ENCODE measurements at places on chromosomes 11 and 22. TPM values are rescaled to one million over a fixed set of nuclear protein-coding genes. Genes with fewer than 3 reads are reported as not detected.

HORMAD2 gene
- not detected for total RNA-seq

GNAZ gene
- 9.2 TPM for total RNA-seq

OR2AG1 gene
- total RNA-seq: not detected

CD248 gene
- 0.17 TPM for total RNA-seq

THRSP gene
- not detected for total RNA-seq

ALDH3B1 gene
- 2.6 TPM for total RNA-seq

MPZL3 gene
- total RNA-seq: 7.9 TPM

RFPL2 gene
- not detected for total RNA-seq

PANX2 gene
- 1.1 TPM for total RNA-seq

PTPN5 gene
- total RNA-seq: 0.07 TPM

PSMD13 gene
- total RNA-seq: 150 TPM

DNA sequence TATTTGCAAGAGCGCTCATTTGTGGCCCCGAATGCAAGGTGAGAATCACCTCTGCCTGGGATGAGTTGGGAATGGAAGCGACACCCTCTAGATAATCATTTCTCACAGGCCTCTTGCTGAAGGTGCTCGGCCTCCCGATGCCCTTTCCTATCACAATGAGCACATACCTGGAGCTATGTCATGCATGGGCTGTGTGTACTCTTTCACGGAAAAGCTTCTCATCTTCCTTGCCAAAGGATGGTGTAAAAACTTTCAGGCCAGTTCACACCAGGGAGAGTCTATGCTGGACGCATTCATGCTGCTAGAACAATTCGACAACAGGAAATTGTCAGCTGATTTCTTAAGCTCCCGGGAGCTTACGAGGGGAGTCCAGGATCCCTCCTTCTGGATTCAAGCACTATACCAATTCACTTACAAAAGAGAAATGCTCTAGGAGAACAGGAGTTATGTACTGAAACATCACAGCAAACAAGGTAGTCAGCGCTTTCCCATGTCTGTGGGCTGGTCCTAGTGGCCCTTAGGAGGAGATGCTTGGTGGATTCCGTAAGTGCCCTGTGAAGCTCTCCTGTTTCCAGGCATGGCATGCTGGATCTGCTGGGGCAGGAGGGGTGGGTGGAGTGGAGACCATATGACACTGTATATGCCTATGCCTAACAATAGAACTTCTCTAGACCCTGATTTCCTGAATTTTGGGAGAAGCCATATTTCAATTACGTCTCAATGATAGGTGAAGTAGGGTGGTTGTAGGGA, 53.1 kb upstream of the B3GAT1 start:
- no peak for DNase-seq

GRCh38 chr11:123230346-123230745, 35.3 kb upstream of the CLMP start:
- no peak for DNase-seq

DNA sequence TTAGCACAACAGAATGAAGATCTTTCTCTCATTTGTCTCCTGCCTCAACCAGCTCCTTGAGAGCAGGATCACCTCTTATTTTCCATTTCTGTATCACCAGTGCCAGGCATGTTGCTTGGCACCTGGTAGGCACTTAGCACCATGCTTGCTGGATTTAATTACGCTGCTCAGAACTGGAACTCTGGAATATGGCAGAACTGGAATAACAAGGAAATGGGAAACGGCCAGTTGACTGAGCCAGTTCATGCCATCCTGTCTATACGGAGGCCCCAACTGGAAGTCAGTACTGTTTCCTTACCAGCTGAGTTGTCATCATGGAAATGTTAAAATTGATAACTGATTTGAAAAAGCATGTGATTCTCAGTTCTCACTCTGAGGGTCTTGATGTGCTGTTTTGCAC, 69.5 kb upstream of the YWHAH start:
- no peak for DNase-seq

GRCh38 chr22:32723643-32724042, 77.9 kb upstream of the TIMP3 start:
- DNase-seq: peak; percentile 18

GRCh38 chr11:47881145-47881544, 33.0 kb upstream of the NUP160 start:
- no peak for DNase-seq

DNA sequence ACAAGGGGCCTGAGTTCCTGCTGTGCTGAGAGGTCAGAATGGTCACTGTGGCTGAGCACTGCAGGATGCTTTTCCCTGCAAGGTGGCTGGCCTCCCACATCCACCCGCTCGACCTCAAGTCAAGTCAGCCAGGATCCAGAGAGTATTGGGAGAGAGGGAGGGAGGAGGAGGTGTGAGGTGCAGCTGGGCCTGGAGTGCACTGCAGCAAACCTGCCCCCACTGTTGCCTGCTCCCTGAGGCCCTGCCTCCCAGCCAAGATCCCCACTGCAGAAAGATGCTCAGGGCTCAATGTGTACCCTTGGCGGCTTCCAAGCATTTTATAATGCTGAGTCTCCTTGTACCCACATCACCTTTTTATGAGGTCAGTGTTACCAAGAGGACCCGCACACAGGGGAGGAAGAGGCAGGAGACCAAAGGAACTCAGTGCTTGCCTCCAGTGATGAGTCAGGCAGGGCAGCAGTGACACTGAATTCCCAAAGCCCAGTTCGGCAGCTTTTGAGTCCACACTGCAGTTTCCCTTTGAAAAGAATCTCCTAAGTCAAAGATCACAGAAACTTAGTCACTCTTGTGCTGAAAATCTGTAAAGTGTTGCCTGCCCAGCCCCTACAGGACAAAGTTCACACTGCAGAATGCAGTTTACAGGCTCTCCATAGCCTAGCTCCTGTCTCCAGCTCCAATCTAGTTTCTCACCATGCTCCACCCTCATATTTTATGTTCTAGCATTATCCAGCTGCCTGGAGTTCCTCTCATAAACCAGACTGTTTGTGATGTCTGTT, 3.1 kb downstream of the ENDOD1 start:
- no peak for DNase-seq

DNA sequence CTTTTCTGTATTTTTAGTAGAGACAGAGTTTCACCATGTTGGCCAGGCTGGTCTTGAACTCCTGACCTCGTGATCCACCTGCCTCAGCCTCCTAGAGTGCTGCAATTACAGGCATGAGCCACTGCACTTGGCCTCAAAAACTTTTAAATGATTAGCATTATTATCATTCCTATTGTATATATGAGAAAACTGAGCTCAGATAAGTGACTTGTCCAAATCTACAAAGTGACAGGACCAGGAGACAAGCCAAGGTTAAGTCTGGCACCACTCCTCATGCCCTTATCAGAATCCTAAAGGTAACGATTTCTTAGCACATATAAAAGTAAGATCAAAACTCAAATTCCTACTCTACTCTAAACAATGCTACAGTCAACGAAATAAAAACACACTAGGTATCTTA, 32.2 kb upstream of the CHRNA10 start:
- DNase-seq: no peak

DNA sequence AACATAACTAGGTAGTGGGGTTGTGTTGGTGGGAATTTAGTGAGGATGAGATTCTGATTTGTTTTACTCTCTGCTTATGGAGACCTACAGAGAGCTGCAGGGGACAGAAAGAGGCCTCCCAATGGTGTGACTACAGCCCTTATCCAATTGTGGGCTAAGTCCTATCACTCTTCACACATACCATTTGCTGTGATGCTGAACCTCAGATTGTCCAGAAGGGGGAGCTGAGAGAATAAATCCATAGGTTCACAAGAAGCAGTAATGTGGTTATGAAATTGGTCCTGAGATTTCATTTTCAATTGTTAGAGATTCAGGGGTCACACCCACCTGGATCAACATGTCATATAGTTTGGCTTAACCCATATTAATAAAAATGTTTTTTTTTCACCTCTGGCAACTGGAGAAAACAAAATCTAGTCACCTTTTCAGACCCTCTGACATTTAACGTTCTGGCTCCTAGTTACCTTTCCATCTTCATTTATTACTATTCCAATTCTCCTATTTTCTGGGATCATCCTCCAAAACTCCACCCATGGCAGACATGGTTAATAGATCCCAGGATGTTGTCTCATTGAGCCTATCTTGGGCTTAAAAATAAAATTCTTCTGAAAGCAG, 53.3 kb upstream of the PTPN5 start:
- no peak for DNase-seq

GRCh38 chr22:37097346-37097745, 12.2 kb downstream of the TMPRSS6 start:
- DNase-seq: no peak

GRCh38 chr11:75263944-75264349, 23.4 kb downstream of the TPBGL start:
- no peak for DNase-seq

GRCh38 chr22:20464096-20464614, 26.5 kb upstream of the SCARF2 start:
- no peak for DNase-seq

- DNase-seq: peak; percentile 59
These were observed 54.6 kb downstream of the SPECC1L start for GRCh38 chr22:24325105-24325757.

DNA sequence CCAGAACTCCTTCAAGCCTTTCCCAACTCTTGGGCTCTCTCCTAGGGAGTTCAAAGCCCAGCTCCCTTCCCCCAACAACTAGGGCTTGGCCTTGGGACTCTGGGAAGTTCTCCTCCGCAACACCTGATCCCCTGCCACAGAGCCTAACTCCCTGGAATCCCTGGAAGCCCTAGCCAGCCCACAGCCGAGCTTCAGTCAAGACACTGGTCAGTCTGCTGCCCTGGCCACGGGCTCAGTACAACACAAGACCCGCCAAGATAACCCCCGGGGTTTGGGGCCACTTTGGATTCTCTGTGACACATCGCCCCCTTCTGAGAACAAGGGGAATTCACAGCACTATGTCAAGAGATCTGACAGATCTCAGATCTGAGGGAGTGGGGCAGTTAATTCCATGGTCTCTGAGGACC, 58.3 kb downstream of the SLC22A12 start:
- no peak for DNase-seq

GRCh38 chr11:102929166-102929565, 26.4 kb downstream of the MMP13 start:
- no peak for DNase-seq

- no peak for DNase-seq
These were observed 32.4 kb upstream of the PDGFB start for GRCh38 chr22:39277142-39277607.

- DNase-seq: peak; percentile 87
These were observed at the start of gene TAF6L for GRCh38 chr11:62771144-62772021. Gene TAF6L, plus strand, starts transcription at chr11:62771396. Its CDS starts 4,388 bp downstream, at chr11:62775784.

- DNase-seq: no peak
These were observed 34.9 kb downstream of the TBC1D22A start for GRCh38 chr22:46797355-46797754.

DNA sequence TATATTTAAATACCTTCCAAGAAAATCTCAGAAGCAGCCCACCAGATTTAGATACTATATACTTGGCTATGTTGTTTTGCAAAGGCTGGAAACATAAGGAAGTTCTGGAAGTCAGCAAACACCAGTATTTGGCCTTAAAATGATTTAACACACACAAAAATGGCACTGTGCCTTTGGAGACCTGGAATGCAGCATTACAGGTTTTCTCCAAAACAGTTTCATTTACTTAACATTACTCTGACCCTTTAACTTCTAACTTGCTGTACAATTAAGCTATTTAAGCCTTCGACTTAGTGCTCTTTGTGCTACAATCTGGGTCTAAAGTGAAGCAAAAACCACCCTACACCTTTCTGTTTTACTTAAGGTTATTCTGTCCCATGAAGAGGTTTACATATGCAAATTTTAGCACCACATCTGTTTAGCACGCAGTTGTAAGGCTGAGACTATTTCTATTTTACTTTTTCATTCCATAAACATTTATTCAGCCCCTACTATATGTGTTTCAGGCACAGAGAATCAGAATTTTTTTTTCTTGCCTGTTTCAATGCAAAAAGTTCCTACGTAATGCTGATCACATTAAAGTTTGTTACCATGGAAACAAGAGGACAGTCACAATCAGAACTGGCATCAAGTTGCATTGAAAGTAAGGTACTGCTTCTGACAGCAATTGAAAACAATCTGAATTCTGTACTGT, 70.3 kb downstream of the MAML2 start:
- no peak for DNase-seq

GRCh38 chr11:72244060-72244360, at the start of gene PHOX2A:
Gene PHOX2A, minus strand, starts transcription at chr11:72244176. Its CDS starts 172 bp downstream, at chr11:72244004.
- no peak for DNase-seq

DNA sequence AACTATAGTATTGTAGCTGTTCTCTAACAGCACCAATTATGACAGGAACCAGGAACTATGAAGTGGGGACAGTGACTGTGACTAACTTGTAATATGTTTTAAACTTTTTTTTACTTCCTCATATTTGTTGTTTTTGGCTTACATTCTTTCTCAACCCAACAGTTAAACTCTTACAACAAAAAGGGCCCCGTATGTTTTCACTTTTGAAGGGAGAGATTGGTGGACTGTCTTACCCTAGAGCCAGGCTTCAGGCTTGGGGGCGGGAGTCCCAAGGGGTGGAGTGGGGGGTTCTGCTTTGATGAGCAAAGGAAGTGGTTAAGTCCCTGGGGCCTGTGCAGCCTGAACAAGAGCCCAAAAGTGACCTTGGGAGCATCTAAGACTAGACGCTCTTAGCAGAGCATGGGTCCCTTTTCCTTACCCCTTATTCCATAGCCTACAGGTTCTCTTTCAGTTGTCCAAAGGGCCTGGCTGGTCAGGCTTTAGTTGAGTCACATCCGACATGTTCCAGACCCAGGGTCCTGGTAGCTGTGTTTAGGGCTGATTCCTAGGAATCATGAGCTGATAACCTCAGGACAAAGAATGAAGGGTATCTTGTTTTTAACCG, 38.8 kb downstream of the STIM1 start:
- DNase-seq: no peak

- no peak for DNase-seq
These were observed 3.8 kb downstream of the ARVCF start for GRCh38 chr22:20012741-20013331.

- DNase-seq: no peak
These were observed 29.4 kb downstream of the DAGLA start for GRCh38 chr11:61709572-61709971.

DNA sequence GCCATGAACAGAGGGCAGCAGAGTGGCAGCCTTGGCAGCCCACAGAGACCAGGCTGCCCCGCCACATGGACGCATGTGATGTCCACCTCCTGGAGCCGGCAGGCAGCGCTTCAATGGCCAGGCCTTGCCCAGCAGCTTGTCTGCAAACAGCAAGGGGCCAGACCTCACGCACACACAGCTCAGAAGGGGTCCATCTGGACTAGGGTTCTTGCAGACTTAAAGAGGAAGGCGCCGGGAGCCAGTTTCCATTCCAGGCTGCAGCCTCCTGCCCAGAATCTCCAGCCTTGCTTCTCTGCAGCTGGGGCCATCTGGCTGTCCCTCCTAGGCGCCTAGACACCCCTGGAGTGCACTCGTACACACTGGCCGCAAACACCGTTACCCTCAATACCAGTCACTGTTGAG, 91.9 kb upstream of the TMEM45B start:
- no peak for DNase-seq
